ENCODE measurements at places on chromosomes 12 and 14.
A peak's percentile ranks its signal among the peaks of the same experiment; 100 is the strongest.

- no peak for DNase-seq
Observed at GRCh38 chr12:95709152-95709551, 81.4 kb downstream of the NTN4 start.

GRCh38 chr12:124365726-124366430, 71.0 kb downstream of the RFLNA start:
- no peak for DNase-seq

DNA sequence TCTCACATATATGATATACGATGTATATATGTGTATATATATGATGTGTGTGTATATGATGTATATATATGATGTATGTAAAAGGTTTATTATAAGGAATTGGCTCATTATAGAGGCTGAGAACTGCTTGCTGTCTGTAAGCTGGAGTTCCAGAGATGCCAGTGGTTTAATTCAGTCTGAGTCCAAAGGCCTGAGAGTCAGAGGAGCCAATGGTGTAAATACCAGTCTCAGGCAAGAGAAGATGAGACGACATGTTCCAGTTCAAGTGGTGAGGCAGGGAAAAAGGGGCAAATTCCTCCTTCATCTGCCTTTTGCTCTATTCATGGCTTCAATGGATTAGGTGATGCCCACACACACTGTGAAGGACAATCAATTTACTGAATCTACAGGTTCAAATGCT, 17.1 kb upstream of the STYK1 start:
- DNase-seq: no peak

- DNase-seq: no peak
Observed at GRCh38 chr12:82818271-82819035, 131.7 kb downstream of the TMTC2 start.

- no peak for DNase-seq
Observed at GRCh38 chr12:67582844-67583243, 65.7 kb upstream of the DYRK2 start.

- peak; percentile 11 for DNase-seq
Observed at GRCh38 chr12:1122786-1123185, 131.8 kb downstream of the ERC1 start.

GRCh38 chr12:51081421-51081820, 2.0 kb downstream of the CSRNP2 start:
- no peak for DNase-seq

- no peak for DNase-seq
Observed at GRCh38 chr14:66248256-66248655, 237.9 kb upstream of the CCDC196 start.

- DNase-seq: peak; percentile 5
Observed at GRCh38 chr12:68236421-68237059, 10.9 kb upstream of the IL26 start.

- no peak for DNase-seq
Observed at GRCh38 chr14:39554576-39554975, 122.3 kb upstream of the FBXO33 start.

DNA sequence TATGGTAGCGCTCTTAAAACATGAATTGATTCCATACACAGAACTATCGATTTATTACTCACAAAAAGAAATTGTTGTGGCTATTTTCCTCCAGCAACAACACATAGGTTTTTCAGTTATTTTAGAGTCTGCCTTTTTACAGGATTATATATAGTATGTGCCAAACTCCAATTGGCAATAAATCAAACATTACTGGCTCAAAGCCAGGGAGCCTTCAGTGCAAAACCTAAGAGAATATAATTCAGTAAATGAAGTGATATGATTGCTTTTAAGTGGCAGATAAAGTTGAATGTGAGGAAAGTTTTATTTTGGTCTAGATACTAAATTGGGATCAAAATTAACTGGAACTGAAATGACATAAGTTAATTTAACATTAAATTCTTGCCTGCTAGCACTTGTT, 234.8 kb downstream of the PIK3C2G start:
- no peak for DNase-seq

DNA sequence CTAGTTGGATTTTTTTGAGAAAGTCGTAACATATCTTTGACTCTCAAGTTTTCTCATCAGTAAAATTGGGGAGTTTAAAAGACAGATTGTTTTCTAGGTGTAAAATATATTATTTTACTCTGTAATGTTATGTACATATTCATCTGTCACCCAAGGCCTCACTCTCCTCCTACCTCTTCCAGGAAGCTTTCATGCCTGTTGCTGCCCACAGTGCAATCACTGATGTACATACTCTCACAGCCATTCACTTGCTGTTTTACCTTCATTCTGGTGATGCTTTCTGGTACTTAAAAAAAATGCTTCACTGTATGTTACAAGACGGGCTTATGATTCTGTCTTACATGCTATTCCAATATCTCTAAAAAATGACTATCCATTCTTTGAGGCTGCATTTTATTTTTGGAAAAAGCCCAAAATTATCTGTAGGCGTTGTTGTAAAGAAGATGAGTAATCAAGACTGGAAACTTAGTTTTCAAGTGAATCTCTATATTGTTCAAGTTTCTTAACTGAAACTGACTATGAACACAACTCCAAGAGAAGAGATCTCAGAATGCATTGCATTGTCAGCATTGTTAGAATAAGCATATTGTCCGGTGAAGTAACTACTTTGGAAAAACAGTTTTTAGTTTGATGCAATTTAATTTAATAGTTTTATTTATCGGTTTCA, 82.5 kb downstream of the LMO3 start:
- no peak for DNase-seq

DNA sequence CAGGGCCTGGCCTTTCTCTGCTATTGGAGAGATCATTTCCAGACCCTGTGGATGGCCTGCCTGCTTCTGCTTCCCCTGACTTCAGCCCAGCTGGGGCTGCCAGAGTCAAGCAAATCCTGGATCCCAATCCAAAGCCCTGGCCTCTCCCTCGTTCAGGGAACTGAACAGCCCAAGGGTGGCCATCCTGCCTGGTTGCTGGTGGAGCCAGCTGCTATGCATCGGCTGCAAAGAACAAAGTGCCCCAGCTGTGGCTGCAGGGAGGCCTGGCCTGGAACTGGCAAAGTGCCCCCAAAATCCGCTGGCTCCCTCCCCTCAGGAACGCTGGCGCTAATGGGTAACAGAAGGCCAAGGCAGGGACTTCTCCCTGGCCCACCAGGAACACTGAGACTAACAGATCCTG, 56.4 kb downstream of the LRRC74A start:
- DNase-seq: no peak

DNA sequence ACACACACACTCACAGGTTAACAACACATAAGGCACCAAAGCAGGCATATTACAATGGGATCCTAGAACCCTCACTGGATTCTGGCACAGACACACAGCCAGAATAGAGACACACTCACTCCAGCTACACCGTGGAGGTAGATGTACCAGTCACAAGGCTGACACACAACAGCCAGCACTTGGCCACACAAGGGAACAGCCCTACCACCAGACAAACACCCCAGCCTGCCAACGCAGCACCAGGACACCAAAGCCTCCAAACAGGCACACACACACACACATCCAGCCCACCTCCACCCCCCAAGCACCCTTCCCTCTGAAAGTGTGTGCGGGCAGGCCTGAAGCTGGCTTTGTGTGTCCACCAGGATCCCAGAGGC, 10.9 kb upstream of the ITGB7 start:
- DNase-seq: no peak

DNA sequence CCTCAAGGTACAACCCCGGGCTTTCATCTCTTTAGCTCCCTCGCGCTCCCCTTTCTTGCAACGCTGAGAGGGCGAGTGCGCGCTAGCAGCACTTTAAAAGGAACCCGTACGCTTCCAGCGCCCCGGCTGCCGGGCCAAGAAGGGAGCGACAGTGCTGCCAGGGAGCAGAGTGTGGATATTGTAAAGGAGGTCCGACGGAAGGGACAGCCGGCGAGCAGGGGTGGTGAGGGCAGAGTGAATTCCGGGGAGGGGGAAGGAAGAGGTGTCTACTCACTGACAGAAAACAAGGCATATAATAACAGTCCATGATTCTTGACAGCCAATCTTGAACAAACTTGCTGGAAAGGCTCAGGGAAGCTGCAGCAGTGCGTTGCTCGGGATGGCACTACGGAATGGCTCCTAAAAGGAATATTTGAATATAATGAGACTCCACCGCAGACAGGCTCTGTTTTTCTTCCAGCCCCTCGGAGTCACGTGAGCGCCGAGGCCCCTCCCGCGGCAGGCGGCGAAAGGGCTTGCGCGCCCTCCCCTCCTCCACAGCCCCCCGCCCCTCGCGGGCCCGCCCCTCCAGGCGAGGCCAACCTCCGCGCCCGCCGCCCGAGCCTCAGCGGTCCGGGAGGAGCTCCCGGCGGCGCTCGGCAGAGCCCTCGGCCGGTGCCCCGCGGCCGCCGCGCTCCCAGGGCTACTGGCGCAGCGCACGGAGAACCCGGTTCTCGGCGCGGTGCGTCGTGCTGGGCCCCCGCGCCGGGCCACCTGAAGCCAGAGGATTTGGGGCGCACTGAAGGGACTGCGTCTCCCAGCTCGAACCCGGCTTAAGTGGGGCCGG, 3.4 kb downstream of the BMP4 start:
- no peak for DNase-seq

- DNase-seq: no peak
Observed at GRCh38 chr12:104602896-104603295, 146.1 kb downstream of the CHST11 start.

DNA sequence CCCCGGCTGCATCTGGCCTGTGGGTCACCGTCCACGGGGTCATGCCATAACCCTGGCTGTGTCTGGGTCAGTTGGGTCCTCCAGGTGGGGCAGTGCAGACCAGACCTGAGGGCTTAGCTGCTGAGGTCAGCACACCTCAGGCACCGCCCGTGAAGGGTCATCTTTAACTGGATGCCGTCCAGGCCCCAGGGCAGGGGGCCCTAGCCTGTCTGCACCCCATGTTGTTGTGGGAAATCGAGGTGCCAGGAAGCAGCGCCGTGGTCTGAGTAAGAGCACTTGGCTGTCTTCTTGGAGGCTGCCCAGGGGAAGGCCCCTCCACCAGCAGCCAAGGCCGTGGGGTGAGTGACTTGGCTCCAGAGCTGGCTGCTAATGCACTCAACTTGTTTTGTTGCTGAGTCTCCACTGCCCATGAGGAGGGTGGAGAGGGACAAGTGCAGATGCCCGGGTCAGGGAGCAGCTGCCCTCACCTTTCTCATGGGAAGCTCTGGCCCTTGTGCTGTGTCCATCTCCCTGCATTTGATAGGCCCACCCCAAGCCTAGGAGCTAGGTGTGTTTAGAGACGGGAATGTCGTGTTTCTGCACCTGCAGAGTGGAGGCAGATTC, 317.2 kb downstream of the TMEM121 start:
- no peak for DNase-seq

- no peak for DNase-seq
Observed at GRCh38 chr14:88166616-88167015, 156.5 kb downstream of the KCNK10 start.

GRCh38 chr14:32078858-32079216, 1.7 kb downstream of the ARHGAP5 start:
- no peak for DNase-seq

GRCh38 chr12:124956571-124956970, 32.4 kb downstream of the DHX37 start:
- DNase-seq: no peak

- no peak for DNase-seq
Observed at GRCh38 chr14:82689948-82690347, 1156.3 kb upstream of the SEL1L start.

- no peak for DNase-seq
Observed at GRCh38 chr14:82075566-82075965, 541.9 kb upstream of the SEL1L start.

DNA sequence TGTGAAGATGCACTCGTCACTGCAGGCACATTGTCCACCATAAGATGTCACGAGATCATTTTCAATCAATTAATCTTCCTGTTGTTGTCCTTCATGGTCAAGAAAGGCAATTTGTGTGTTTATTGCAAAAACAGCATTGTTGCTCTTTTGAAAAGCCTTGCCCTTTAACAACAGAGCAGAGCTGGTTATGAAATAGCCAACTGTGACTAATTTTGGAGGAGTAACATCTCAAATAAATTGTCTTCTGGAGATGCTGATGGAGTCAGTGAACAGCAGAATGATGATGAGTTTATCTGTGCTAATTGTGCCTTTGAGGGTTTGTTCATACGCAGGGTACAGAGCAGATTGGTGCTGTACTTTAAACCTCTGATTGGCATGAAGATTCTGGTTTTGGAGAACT, 88.3 kb upstream of the E2F7 start:
- DNase-seq: no peak

DNA sequence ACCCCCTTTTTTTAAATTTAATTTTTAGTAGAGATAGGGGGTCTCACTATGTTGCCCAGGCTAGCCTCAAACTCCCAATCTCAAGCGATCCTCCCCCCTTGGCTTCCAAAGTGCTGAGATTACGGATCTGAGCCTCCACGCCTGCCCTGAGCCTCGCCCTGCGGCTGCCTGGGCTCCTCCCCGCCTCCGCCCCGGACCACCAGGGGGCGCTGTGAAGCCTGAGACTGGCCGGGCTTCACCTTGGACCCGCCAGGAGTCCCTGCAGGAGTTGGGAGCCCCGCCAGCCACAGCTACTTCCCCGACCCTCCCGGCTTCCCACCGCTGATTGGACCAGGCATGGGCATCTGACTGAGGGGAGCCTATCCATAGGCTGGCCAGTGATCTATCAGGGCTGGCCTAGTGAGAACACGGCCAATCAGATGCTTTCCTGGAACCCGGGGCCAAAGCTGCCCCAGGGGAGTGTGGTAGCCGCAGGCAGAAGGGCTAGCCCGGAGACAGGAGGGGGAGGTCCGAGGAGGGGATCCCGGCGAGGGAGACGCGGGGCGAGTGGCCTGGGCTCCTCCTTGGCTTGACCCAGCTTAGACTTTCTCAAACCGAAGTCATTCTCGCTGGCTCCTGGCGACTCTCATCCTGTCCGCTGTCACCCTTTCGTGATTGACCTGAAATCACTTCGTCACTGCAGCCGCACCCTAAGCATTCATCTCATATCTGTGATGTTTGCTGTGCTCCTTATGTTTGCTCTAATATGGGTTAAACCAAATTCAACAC, 15.1 kb upstream of the ANKRD9 start:
- peak; percentile 66 for DNase-seq

GRCh38 chr14:53956427-53957201, at the start of gene BMP4:
BMP4 (minus strand) TSS chr14:53956825; CDS start chr14:53952222, 4,603 bp downstream.
- no peak for DNase-seq

GRCh38 chr12:16524378-16524777, 81.6 kb downstream of the LMO3 start:
- DNase-seq: no peak

DNA sequence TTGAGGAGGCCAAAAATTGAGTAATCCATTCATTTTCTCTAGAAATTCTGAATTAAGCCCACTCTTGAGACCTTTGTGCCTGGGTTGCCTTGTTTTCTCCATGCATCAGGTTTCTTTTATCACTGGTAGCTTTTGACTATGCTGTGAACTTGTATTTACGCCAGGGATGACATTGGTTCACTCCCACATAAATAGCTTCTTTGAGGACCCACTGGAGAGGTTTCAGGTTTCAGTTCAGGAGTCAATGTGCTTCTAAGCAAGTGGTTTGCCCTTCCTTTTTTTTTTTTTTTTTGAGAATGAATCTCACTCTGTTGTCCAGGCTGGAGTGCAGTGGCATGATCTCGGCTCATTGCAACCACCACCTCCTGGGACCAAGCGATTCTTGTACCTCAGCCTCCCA, 10.2 kb upstream of the SLC17A8 start:
- no peak for DNase-seq

DNA sequence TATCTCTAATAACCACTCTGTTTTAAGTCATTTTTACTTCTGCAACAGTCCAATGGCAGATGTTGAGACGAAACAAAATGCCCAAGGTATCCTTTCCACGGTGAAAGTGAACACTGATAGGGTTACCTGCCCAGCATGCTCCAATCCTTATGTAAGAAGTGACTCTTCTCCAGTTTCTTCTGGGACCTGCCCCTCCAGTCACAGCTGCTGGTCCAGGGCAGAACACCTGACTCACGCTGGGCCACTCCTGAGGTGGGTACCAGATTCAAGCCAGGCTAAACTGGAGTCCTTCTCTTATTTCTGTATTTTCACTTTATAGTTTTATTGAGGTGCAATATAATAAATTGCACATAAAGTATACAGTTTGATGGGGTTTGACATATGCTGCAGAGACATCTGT, 16.7 kb downstream of the NT5DC3 start:
- no peak for DNase-seq
